ENCODE measurements at places on chromosomes 5 and 9.

GRCh38 chr9:12629067-12629466, 64.1 kb upstream of the TYRP1 start:
- no peak for DNase-seq

- DNase-seq = no peak
Measured at GRCh38 chr9:98894171-98894570, 49.5 kb upstream of the COL15A1 start.

GRCh38 chr9:36164372-36164771, 4.8 kb upstream of the CCIN start:
- DNase-seq = no peak

GRCh38 chr5:136513430-136513829, 148.1 kb upstream of the TRPC7 start:
- DNase-seq = no peak

- DNase-seq = no peak
Measured at GRCh38 chr9:69535286-69535832, 136.8 kb downstream of the APBA1 start.

- DNase-seq = no peak
Measured at GRCh38 chr5:142872795-142873194, 102.6 kb downstream of the ARHGAP26 start.

DNA sequence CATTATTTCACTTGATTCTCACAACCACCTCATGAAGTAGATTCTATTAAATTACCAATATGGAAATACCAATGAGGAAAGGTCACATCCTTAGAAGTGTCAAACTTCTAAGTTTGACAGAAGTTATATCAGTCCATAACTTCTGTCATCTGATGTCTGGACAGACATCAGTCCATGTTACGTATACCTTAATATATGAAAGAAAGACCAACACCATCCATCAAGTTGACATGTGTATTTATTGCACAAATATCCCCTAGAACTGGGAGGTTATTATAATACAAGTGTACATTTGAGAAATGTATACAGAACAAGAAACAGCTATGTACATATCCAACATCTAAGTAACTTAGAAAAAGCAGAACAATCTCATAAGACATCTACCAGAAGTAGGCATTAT, 6.5 kb upstream of the RAPGEF6 start:
- no peak for DNase-seq

- no peak for DNase-seq
Measured at GRCh38 chr5:15004506-15004905, 132.9 kb upstream of the ANKH start.

GRCh38 chr9:128785427-128785826, 1.6 kb upstream of the TBC1D13 start:
- no peak for DNase-seq

- no peak for DNase-seq
Measured at GRCh38 chr9:12760758-12761157, 14.1 kb upstream of the LURAP1L start.

GRCh38 chr5:57816108-57816507, 333.5 kb upstream of the ACTBL2 start:
- no peak for DNase-seq

DNA sequence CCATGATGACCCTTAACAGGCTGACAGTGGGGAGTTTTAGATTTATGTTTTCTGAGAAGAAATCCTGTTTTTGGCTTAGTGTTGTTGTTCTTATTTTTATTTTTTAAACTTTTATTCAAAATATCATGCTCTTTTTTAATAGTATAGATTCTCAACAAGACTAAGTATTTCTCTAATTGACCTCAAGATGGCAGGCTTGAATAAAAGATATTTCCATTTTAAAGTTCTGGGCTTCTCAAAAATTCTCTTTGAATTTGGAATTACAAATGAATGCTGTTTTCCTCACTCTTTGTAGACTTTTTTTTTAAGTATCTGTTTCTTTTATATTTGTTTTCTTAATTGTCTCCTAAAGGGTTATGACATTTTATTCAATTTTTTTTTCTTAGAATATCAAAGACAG, 50.0 kb upstream of the SH3GL2 start:
- no peak for DNase-seq

- DNase-seq = no peak
Measured at GRCh38 chr9:32468740-32469139, 57.3 kb downstream of the RIGI start.

DNA sequence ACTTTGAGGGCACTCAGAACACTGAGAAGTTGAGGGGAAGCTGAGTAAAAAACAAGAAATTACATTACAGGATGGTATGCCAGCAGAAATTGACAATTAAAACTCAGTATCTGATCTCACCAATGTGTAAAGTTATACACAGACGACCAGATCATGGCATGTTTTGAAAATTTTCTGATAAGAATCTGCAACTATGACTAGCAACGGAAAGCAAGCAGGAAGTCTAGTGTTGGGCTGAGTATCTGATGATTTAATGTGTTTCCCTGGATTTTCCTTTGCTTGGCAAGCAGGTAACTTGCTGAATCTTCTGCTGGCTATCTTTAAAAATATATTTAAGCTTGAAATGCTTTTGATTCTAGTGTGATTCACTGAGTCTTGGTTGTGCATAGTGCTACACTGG, 5.2 kb upstream of the GCNT4 start:
- DNase-seq = no peak

DNA sequence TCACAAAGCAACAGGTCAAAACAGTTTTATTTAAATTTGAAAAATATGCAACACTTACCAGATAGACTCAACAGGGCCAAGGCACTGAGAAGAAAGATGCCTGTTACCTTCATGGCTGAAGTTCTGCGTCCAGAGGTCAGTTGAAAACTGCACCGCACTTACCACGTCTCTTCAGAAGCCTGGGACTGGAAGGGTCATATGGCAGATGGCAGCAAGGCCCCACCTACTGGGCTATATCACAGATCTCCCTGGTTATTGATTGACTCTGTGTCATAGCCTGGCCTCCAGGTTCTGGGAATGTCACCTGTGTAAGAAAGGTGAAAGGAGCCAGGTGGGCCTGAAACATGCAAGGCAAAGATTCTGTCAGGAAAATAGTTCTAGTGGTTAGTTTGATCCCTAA, at the start of gene SPINK1:
SPINK1 (minus strand) TSS at position 207 of the 400 bp plus-strand sequence; CDS start at position 113, 94 bp downstream.
- DNase-seq = no peak
